ENCODE measurements at places on chromosomes 2 and 18.
A peak's percentile ranks its signal among the peaks of the same experiment; 100 is the strongest.

GRCh38 chr2:235034265-235035118 lies 82.7 kb downstream of the SH3BP4 start:
- no peak for DNase-seq

DNA sequence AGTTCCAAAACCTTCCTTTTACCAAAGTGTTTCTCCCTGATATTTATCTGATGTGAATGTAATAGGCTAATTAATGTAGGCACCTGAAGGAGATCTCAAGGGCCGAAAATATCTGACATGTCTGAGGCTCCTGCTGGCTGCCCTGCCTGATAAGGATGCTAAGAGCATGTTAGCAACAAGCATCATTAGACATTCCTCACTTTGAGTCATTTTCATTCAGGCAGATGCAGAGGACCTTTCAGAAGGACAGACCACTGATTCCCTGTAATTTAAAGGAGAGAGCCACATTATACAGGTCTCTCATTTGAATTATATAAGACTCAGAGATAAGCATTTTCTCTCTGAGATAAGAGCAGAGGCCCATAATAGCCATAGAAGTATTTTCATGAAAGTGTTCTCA lies 222.4 kb upstream of the NCKAP5 start:
- no peak for DNase-seq

DNA sequence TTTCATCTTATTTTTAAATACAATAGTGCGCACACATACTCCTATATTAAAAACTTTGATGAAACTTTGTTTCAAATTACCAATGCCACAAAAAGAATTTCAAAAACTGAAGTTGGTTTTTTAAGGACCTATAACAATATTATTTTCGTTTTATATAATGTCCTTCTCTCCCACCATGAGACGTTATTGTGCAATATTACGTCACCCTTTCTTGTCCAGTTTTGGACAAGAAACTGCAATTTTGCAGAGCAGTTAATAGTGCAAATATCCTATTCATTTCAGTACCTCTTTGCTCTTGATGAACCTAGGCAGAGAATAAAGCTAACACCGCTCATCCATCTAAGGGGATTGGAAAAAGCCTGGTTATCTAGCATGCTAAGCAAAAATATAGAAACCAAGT lies 9.7 kb upstream of the ZNF516 start:
- DNase-seq = no peak

GRCh38 chr18:68797871-68798270 lies at the start of gene CCDC102B:
TSS of gene CCDC102B (plus strand) at chr18:68798080. CDS start at chr18:68836764, 38,684 bp downstream.
- no peak for DNase-seq

DNA sequence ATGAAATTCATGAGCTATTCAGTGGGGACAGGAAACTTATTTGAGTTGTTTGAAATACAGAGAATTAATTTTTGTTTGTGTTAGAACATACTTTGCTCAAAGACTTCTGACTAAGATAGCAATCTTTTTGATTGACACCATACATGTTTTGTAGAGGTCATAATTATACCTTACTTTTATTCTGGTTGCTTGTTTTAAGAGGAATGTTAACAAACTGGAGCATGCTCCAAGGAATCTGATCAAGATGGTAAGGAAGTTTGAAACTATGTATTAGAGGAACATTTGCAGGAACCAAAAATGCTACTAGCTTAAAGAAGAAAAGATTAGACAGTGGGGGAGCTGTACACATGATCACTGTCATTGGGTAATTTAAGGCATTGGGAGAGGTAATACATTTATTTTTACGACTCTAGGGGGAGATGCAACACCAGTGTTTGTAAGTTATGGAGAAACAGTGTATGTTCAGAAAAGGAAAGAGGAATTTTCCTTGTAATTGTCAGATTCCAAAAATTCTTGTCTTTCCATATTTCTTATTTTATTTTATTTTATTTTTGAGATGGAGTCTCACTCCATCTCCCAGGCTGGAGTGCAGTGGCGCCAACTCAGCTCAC lies 8.0 kb downstream of the AGFG1 start:
- DNase-seq = no peak

DNA sequence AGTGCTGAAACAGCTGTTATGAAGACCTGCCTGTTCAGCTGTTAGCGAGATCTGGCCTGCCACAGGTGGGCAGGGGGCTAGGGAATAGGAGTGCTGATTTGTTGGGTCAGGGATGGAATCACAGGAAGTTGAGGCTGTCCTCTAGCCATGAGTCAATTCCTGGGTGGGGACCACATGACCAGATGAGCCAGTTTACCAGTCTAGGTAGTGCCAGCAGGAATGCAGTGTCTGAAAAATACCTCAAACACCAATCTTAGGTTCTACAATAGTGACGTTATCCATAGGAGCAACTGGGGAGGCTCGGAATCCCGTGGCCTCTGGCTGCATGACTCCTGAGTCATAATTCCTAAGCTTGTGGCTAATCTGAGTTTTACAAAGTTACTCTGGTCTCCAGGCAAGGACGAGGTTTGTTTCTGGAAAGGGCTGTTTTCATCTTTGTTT lies 44.9 kb downstream of the DYSF start:
- no peak for DNase-seq

GRCh38 chr2:58762176-58762781 lies 521.2 kb upstream of the FANCL start:
- peak; percentile 38 for DNase-seq

DNA sequence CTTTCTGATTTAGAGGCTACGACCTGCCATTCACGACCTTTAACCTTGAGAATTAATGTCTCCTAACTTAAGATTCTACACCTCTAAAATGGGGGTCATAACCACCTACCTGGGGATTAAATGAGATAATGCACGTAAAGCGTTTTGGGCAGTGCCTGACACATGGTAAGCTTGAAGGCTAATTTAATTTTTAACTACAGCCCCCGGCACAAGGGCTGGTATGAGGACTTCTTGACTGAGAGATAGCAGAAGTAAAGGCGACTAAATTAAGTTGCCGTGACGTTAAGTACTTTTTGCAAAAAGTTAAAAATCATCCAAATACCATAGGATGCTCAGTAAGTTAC lies 549 bp downstream of the MRPL35 start:
- no peak for DNase-seq
